ENCODE measurements at places on chromosomes 1 and 21.

GRCh38 chr1:54365847-54366246, 40.3 kb downstream of the SSBP3 start:
- DNase-seq: no peak
- no peak overlapping the region for H3K4me3 ChIP-seq
- H3K27me3 ChIP-seq: no peaks in the 10 kb centered on the region
- H3K36me3 ChIP-seq: peaks cover 11% of the 10 kb centered on the region
- peaks cover 29% of the 10 kb centered on the region for H3K4me1 ChIP-seq

GRCh38 chr1:167083066-167083665, 7.0 kb downstream of the GPA33 start:
- no peak for DNase-seq
- H3K4me3 ChIP-seq: no peak overlapping the region
- peaks cover 9% of the 10 kb centered on the region for H3K27me3 ChIP-seq
- H3K36me3 ChIP-seq: no peaks in the 10 kb centered on the region
- H3K4me1 ChIP-seq: no peaks in the 10 kb centered on the region

DNA sequence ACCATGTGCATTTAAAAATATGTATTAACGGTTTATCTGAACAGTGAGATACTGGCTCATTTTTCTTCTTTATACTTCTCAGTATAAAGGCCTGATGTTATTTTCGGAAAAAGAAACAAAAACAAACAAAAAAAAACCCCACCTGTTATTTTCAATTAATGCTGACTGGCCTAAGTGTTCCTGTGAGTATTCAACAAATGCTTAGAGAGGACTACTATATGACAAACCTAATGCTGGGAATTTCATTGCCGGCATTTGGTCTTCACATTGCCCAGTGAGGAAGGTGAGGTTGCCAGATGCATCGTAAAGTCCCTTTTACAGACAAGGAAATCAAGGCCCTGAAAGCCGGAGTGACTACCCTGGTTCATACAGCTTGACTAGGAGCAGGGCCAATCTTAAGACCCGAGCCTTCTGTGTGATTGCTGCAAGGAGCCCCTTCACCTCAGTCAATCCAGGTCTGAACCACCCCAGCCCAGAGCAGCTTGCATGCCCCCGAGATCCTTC, 599 bp downstream of the MRPL24 start:
- peak overlapping the region; percentile 100 for H3K27ac ChIP-seq
- peaks cover 20% of the 10 kb centered on the region for H3K4me1 ChIP-seq
- peak overlapping the region; percentile 97 for H3K4me3 ChIP-seq
- H3K27me3 ChIP-seq: no peaks in the 10 kb centered on the region
- DNase-seq: no peak
- peaks cover 17% of the 10 kb centered on the region for H3K36me3 ChIP-seq

- no peaks in the 10 kb centered on the region for H3K36me3 ChIP-seq
- H3K4me3 ChIP-seq: no peak overlapping the region
- DNase-seq: no peak
- H3K27ac ChIP-seq: no peak overlapping the region
- H3K27me3 ChIP-seq: peaks cover 19% of the 10 kb centered on the region
- H3K4me1 ChIP-seq: peaks cover 7% of the 10 kb centered on the region
Measured at GRCh38 chr1:223460566-223461189, 67.5 kb downstream of the CCDC185 start.

DNA sequence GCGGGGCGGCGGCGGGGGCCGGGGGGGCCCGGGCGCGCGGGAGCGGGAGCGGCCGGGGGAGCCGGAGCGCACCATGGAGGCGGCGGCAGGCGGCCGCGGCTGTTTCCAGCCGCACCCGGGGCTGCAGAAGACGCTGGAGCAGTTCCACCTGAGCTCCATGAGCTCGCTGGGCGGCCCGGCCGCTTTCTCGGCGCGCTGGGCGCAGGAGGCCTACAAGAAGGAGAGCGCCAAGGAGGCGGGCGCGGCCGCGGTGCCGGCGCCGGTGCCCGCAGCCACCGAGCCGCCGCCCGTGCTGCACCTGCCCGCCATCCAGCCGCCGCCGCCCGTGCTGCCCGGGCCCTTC, 546 bp downstream of the SKI start:
- no peak for DNase-seq
- peak overlapping the region; percentile 94 for H3K4me3 ChIP-seq
- no peaks in the 10 kb centered on the region for H3K27me3 ChIP-seq
- H3K27ac ChIP-seq: peak overlapping the region; percentile 93
- peaks cover 42% of the 10 kb centered on the region for H3K4me1 ChIP-seq

DNA sequence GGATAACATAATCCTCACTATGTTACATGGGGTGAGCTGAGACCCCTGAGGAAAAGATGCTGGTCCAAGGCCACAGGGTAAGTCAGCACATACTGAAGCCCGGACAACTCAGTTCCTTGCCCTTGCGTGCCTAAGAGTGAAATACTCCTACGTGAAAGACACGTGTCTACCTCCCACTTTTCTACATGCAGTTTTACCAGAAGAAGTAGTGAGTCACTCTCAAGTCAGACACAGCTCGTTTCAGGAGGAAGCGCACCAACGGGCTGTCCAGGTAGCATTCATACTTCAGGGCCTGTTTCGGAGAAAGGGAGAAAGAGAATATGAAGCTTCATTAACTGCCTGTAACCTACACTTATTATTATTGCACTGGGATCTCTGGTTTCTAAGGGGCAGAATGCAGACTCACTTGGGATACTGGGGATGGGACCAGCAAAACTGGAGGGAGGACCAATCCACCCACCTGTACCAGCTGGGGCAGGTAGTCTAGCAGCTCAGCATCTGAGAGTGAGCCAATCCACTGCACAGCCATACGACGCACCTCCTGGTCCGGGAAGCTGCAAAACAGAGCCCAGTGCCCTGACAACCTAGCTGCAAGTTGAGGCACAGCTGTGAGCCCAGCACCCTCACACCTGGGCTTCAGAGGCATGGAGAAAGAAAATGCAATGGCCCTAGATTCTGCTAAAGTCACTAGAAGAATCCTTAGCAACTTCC, 32.4 kb upstream of the PPP1R15B start:
- H3K27me3 ChIP-seq: no peaks in the 10 kb centered on the region
- DNase-seq: no peak
- H3K36me3 ChIP-seq: peaks cover 37% of the 10 kb centered on the region
- H3K4me3 ChIP-seq: no peak overlapping the region
- peak overlapping the region; percentile 75 for H3K27ac ChIP-seq
- H3K4me1 ChIP-seq: peaks cover 31% of the 10 kb centered on the region

DNA sequence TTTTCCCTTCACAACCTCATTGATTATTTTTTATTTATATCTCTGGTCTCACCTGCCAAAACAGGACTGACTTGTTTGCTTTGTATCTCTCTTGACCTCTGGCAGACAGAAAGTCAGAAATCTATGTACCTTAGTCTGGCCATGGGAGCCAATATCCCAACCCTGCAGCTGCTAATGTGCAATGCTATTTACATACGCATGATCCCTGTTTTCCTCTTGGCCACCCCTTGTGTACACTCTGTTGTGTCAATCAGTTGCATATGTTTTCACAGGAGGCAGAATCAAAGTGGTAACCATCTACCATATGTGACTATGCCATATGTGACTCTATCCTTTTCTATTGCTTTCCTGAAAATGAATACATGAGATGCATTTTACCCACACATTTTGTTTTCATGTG, 688.8 kb downstream of the PLA2G4A start:
- no peak overlapping the region for H3K27ac ChIP-seq
- no peaks in the 10 kb centered on the region for H3K4me1 ChIP-seq
- no peaks in the 10 kb centered on the region for H3K27me3 ChIP-seq
- H3K4me3 ChIP-seq: no peak overlapping the region

- DNase-seq: no peak
- no peak overlapping the region for H3K4me3 ChIP-seq
- peaks cover 30% of the 10 kb centered on the region for H3K4me1 ChIP-seq
- H3K27me3 ChIP-seq: no peaks in the 10 kb centered on the region
- H3K36me3 ChIP-seq: peaks cover 11% of the 10 kb centered on the region
Measured at GRCh38 chr1:9345922-9346321, 53.2 kb downstream of the SPSB1 start.

DNA sequence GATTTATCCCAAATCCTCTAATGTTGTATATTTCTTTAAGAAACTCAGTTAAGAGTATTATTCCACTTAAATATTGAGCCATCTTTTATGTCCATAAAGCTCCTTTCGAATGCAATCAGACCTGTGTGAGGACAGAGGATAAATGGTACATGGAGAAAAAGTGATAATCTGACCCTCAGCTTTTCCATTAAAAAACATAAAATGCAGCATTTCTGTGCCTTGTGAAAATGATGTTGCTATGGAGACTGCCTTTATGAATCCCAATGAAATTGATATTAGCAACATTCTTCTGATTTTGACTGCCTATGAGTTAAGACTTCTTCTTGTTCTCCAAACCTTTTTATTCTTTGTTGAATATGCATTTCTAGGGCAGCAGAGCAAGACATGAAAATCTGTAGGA, 44.1 kb upstream of the CYYR1 start:
- H3K36me3 ChIP-seq: no peaks in the 10 kb centered on the region
- no peak for DNase-seq
- peaks cover 2% of the 10 kb centered on the region for H3K27me3 ChIP-seq
- H3K4me3 ChIP-seq: no peak overlapping the region
- peaks cover 5% of the 10 kb centered on the region for H3K4me1 ChIP-seq
- no peak overlapping the region for H3K27ac ChIP-seq

GRCh38 chr1:163774401-163774945, 452.7 kb downstream of the NUF2 start:
- no peak for DNase-seq
- H3K36me3 ChIP-seq: peaks cover 12% of the 10 kb centered on the region
- H3K4me3 ChIP-seq: no peak overlapping the region
- no peaks in the 10 kb centered on the region for H3K27me3 ChIP-seq

- no peaks in the 10 kb centered on the region for H3K36me3 ChIP-seq
- H3K27me3 ChIP-seq: no peaks in the 10 kb centered on the region
- DNase-seq: peak; percentile 54
- H3K4me3 ChIP-seq: peak overlapping the region; percentile 88
Measured at GRCh38 chr1:64745181-64745985, 508 bp downstream of the RAVER2 start.

- no peak for DNase-seq
- peaks cover 15% of the 10 kb centered on the region for H3K27me3 ChIP-seq
- H3K27ac ChIP-seq: no peak overlapping the region
- H3K4me3 ChIP-seq: no peak overlapping the region
- H3K4me1 ChIP-seq: peaks cover 3% of the 10 kb centered on the region
Measured at GRCh38 chr1:10643607-10644306, 152.7 kb downstream of the CASZ1 start.

- H3K27ac ChIP-seq: no peak overlapping the region
- H3K4me1 ChIP-seq: peaks cover 3% of the 10 kb centered on the region
- no peak overlapping the region for H3K4me3 ChIP-seq
- H3K27me3 ChIP-seq: peaks cover 21% of the 10 kb centered on the region
- no peak for DNase-seq
Measured at GRCh38 chr1:181989261-181989920, 72.1 kb downstream of the ZNF648 start.

Data from mesothelial cell of epicardium (in vitro differentiated cells).